ENCODE measurements at places on chromosomes 7 and 10. TPM values are rescaled to one million over a fixed set of nuclear protein-coding genes. Genes with fewer than 3 reads are reported as not detected.

- DNase-seq = no peak
These were observed 12.8 kb downstream of the SPOCK2 start for GRCh38 chr10:72075376-72076115.

PDE6C gene
- total RNA-seq = not detected

GRCh38 chr7:71486856-71487628 lies 355.1 kb downstream of the GALNT17 start:
- DNase-seq = no peak

GRCh38 chr7:105745681-105746330 lies 130.6 kb downstream of the ATXN7L1 start:
- DNase-seq = no peak

- DNase-seq = no peak
These were observed 2.2 kb upstream of the GET4 start for GRCh38 chr7:874031-874749.

DMTF1 gene
- total RNA-seq = 90.0 TPM

DKK1 gene
- not detected for total RNA-seq

DNA sequence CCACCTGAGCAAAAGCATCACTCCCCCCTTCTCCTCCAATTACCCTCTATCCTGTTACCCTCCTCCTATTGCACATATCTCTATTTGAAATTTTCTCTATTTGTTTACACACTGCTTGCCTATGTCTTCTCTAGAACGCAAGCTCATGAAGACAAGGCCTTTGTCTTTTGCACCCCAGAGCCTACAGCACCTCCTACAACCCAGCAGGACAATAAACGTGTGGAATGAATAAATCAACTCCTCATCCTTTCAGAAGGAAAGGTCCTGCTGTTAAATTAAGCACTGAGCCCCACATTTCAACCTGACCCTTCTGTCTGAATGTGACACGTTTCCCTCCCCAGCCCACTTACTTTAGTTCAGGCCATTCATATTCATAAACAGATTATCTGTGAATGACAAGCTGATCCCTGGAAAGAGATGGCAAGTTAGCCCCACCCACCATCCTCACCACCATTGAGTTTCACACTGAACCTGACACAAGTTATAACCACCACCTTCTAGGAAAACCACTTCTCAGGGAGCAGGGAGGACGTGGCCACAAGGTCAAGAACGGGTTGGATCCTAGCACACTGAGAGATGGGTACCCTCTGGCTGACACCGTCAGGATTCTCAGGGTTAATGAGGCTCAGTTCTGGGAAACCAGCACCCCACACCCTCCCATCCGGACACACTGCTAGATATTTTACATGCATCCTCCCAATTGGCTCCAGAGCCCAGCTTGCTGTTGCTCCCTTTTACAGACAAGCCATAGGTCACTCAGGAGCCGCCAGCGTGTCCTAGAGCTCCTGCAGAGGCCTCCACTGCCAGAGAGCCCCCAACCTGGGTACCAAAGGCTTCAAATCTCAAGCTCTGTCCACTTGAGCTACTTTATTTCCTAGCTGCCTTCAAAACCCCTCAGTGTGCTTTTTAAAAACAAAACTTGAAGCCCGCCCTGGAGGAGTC lies 934 bp downstream of the PRTFDC1 start:
- peak; percentile 8 for DNase-seq

DNA sequence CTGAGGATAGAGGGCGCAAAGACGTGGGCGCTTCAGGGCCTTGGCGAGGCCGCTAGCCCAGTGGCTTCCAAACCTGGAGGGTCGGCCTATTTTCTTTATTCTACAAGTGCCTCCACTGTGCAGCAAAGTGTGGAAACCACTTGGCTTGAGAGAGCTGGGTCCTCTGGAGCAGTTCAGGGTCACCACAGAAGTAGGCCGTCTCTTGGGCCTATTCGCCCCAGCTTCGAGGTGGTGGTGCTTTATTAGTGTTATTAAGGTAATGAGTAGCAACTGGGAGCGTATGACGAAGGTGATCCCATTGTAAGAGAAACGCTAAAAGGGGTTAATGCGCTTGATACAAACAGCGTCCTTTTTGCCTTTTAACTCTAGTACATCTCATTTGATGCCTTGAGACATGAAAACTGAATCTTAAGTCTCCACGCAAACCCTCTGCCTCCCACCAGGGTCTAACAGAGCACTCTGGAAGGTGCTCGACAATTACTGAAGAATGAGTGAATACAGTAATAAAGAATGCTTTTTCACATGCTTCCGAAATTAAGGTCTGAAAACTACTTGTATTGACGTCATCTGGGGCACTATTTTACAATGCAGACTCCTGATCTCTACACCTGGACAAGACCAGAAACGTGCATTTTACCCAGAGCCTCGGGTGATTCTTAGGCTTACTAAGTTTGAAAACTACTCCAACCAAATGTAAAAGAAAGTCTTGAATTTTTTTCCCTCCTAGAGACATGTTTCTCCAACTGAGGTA lies 647 bp upstream of the GSAP start:
- no peak for DNase-seq

GATA3 gene
- total RNA-seq = 40.4 TPM

KMT2C gene
- total RNA-seq = 55.6 TPM

DNA sequence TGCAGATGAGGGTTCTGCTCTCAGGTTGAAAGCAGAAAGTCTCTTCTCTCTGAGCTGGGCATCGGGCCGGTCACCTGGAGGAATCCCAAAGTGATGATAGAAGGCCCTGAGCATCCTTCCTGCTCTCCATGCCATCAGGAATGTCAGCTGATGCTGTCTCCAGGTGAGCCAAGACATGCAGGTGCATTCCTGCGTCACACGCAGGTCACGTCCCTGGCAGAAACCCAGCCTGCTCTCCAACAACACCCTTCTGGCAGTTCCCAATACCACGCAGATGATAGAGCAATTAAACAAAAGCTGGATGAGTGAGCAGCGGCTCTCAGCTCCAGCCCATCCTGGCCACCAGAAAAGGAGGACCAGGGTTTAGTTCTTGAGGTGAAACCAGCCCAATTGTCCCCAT lies 6.9 kb upstream of the WIPI2 start:
- no peak for DNase-seq

DNA sequence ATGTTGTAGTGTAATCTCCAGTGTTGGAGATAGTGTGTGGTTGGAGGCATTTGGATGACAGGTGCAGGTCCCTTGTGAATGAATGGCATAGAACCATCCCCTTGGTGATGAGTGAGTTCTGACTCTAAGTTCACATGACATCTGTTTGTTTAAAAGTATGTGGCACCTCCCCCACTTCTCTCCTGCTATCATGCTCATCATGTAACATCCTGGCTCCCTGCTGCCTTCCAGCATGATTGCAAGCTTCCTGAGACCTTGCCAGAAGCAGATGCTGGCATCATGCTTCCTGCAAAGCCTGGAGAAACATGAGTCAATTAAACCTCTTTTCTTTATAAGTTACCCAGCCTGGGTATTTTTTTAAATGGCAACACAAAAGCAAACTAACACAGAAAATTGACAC lies 499.0 kb upstream of the SEMA3D start:
- DNase-seq = no peak

ADAP1 gene
- total RNA-seq = 11.1 TPM

DNA sequence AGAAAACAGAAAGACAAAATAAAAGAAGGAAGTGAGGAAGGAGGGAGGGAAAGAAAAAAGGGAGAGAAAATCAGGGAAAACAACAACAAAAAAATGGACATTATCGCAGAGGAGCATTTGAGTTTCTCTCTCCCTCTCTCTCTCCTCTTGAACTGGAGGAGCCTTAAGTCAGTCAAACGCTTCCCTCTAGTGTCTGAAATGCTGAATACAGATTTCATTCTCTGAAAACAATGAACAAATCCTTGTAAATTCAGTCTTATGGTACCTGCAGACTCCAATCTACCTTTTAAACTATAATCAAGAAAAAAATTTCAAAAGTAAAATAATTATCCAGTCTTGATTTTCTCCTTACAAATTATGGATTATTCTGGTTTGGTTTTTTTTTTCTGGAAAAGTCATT lies 89.2 kb upstream of the PFKP start:
- no peak for DNase-seq

FFAR4 gene
- total RNA-seq = not detected

- no peak for DNase-seq
These were observed 9.0 kb downstream of the PPP1R17 start for GRCh38 chr7:31695859-31696614.

DNA sequence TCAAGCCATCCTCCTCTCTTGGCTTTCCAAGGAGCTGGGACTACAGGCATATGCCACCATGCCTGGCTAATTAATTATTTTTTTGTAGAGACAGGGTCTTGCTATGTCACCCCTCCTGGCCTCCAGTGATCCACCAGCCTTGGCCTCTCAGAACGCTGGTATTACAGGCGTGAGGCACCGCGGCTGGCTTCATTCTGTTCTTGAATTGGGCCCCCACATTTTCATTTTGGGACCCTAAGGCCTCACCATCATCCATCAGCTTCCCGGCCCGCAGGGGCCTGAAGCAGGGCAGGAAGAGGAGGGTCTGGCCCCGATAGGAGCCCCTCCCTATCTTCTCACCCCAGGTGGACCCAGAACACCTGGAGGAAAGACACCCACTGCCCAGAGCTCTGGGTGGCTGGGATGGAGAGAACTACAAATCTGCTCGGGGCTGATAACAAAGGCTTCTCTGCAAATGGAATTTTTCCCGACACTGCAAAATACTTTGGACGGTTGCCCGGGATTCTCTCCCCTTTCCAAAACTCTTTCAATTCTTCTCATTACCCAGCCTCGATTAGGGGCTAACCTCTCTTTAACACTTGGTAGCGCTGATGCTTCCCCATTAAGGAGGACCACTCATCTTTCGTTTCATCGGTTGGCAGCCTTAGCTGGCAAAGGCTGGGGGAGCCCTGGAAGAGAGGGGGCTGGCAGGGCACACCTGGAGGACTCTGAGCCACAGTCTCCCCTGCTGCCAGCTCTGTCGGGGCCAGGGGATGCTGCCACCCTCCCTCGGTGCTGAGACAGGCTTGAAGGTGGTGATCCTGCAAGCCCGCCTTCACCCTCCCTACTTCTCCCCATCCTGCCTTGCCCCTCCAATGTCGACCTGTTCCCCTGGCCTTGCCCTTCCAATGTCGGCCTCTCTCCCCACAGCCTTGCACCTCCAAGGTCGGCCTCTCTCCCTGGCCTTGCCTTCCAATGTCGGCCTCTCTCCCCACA lies 81.0 kb upstream of the GNA12 start:
- DNase-seq = no peak

- DNase-seq = no peak
These were observed 19.4 kb upstream of the ATAD1 start for GRCh38 chr10:87837445-87837844.

- no peak for DNase-seq
These were observed 767.7 kb downstream of the KCNMA1 start for GRCh38 chr10:76869931-76870330.

ANKRD61 gene
- total RNA-seq = not detected

- DNase-seq = no peak
These were observed 102.6 kb upstream of the FEZF1 start for GRCh38 chr7:122407195-122407594.

DNA sequence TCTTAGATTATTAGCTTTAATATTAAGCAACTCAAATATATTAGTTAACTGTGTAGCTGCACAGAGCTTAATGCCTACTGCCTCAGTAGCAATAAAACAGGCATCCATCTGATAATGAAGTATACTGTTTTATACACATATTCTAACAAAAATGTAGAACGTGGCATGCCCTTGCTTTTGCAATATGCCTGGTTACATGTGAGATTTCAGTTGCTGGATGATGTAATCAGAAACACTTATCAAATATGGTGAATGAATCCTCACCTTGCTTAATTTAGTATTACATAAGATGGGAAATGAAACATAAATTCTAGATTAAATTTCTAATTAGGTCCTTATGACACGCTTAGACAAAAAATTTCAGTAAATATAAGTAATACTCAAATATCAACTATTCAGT lies 8.0 kb downstream of the DNAJC1 start:
- no peak for DNase-seq

ALOX5 gene
- 1.5 TPM for total RNA-seq

- no peak for DNase-seq
These were observed 479.5 kb downstream of the ZWINT start for GRCh38 chr10:55881588-55881987.

LIPK gene
- total RNA-seq = not detected

- DNase-seq = no peak
These were observed 73.4 kb upstream of the PDCD4 start for GRCh38 chr10:110798340-110798739.

- no peak for DNase-seq
These were observed 124.2 kb downstream of the TES start for GRCh38 chr7:116334555-116334954.

GRCh38 chr10:84065804-84066601 lies 73.3 kb upstream of the GHITM start:
- DNase-seq = no peak

SLC39A12 gene
- not detected for total RNA-seq

DNA sequence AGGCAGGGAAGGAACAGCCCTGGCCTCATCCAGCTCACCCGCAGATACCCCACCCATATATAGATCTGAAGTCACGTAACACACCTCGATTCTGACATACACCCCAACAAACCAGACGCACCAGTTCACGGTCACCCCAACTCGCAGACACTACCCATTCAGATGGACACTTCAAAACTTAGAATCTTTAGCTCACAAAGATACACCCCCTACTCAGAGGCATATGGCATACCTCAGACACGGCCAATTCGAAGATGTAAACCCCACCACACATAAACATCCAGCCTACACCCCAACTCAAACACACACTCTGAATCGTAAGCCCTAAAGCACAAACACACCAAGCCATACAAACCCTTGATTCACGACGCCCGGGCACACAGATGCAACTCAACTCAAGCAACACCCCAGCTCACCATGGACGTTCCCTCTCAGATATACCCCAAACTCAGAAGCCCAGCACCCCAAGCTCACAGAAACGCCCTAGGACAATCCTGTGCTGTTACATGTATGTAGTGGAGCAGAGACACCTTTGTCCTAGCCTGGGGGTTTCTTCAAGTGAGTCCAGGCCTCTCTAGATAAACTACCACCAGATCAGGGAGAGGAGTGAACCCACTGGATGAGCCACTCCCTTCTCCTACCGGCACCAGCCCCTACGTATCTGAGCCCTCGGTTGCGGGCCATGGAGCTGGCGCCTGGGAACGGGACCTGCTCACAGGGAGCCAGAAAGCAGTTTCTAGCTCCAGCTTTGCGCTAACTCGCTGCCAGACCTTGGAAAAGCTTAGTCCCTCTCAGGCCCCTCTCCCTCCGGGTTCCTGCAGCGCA lies 8.8 kb downstream of the PSD start:
- no peak for DNase-seq

SPAG6 gene
- total RNA-seq = 0.37 TPM

JAKMIP3 gene
- 6.6 TPM for total RNA-seq

DNA sequence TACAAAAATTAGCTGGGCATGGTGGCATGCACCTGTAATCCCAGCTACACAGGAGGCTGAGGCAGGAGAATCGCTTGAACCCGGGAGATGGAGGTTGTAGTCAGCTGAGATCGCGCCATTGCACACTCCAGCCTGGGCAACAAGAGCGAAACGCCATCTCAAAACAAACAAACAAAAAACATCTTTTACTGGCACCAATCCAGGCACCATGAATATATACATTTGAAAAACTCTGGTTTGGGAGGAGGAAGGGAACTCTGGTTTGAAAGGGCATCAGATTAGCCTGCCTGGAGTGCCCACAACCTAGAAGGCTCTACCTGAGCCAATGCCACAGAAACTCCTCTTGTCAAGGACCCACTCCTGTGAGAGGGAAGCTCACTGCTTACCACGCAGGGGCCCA lies 15.9 kb downstream of the POLL start:
- DNase-seq = no peak

GFRA1 gene
- total RNA-seq = not detected

SH3PXD2A gene
- 10.2 TPM for total RNA-seq

SEPTIN7 gene
- 206 TPM for total RNA-seq

GRCh38 chr10:57963546-57963945 lies 304.1 kb downstream of the IPMK start:
- no peak for DNase-seq

- no peak for DNase-seq
These were observed 195.1 kb downstream of the HECW1 start for GRCh38 chr7:43307522-43307921.

TEX47 gene
- not detected for total RNA-seq

ATOH7 gene
- not detected for total RNA-seq

Measured in activated T-cell treated with anti-CD3 and anti-CD28 coated beads, Interleukin-2, amount 50 U/mL, for 72 hours (primary cell).